SJSA1 (cell line): ENCODE measurements at places on chromosomes 6 and 20. TPM values are rescaled to one million over a fixed set of nuclear protein-coding genes. Genes with fewer than 3 reads are reported as not detected.

Gene SPATA25
- 0.89 TPM in 1 of 2 replicates, not detected in the other for total RNA-seq

GRCh38 chr6:114989279-114989964, 646.6 kb upstream of the HS3ST5 start:
- DNase-seq, result no peak

- DNase-seq, result no peak
Observed at GRCh38 chr6:16320533-16321340, 82.3 kb downstream of the GMPR start.

DNA sequence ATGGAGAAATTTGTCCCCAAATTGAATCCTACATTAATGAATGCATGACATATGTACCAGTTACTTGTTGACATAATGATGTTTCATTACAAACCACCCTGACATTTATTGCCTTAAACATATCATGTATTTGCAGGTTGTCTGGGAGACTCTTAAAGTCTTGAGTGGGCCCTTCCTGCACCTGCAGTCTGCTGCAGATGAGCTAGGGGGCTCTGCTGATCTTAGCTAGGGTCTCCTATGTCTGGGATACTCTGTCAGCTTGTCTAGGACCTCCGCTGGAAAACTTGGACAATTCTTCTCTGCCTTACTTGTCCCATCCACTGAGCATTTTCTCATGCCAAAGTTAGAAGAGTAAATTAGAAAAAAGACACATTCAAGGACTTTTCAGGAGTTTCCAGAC, 581.6 kb downstream of the HAO1 start:
- DNase-seq, result no peak

Gene ENPP5
- total RNA-seq, result 0.94 and 2.8 TPM in 2 replicates

DNA sequence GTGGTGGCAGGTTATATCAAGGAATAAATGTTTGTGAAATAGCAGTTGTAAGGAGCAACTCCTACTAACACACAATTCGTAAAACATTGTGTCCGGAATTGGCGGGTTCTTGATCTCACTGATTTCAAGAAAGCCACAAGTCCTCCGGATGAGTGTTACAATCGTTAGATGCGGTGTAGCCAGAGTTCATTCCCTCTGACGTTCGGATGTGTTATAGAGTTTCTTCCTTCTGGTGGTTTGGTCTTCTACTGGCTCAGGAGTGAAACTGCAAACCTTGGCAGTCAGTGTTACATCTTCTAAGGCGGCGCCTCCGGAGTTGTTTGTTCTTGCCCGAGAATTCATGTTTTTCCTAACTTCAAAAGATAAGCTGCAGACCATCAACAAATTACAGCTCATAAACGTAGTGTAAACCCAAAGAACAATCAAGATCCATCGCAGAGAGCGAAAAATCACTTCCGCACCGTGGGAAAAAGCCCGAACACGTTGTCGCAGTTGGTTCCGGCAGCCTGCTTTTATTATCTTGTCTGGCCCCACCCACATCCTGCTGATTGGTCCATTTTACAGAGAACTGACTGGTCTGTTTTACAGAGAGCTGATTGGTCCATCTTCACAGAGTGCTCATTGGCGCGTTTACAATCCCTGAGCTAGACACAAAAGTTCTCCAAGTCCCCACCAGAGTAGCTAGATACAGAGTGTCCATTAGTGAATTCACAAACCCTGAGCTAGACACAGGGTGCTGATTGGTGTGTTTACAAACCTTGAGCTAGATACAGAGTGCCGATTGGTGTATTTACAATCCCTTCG, 58.2 kb downstream of the TRIM27 start:
- DNase-seq, result peak; percentile 15

- no peak for DNase-seq
Observed at GRCh38 chr20:51195990-51196389, 173.1 kb upstream of the KCNG1 start.

DNA sequence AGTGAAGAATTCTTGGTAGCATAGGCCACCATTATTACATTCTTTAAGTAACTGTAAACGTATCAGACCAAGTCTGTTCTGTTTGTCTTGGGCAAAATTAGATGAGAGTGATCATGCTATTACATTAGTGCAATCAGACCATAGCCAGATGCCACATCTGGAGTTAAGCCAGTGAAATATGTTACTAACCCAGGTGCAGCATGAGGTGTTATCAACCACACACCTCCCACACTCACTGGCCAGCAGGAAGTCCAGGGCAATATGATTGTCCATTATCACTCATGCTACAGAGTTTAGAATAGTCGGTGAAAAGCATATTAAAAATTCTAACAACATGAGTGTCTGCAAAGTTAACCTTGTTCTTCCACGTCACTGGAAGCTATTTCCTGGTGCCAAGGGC, 174.7 kb upstream of the PROKR2 start:
- DNase-seq, result no peak

- DNase-seq, result no peak
Observed at GRCh38 chr6:152874846-152875568, 107.8 kb downstream of the FBXO5 start.

DNA sequence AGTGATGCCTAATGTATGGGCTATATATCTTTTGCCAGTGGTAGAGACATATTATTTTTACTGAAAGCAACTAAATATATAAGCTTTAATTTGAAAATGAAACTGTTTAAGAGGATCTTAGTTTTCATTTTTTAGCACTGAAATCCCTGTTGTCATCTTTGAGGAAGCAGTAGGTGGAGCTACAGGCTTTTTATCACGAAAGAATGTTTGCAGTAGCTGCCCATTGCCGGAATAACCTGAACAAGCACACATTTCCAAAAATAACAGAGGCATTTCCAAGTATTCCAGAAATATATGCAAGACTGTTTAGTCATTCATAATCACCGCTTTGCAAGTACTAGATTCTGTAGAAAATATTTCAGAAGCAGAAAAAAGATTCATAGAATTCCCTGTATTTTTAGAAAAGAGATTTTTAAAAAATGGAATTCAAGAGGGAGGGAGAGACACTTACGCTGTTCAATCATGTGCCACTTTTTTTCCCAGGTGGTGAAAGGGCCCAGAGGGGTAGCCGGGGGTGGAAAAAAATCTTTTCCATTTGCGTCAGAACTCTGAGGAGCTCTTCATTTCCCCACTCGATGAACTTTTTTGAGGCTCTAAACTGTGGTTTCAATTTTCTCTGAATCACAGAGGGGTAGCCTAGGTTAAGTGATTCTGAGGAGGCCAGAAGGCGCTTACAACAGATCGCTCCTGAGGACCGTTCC, 142.5 kb upstream of the FERMT1 start:
- peak; percentile 24 for DNase-seq

GRCh38 chr6:3797231-3798054, 45.9 kb upstream of the PXDC1 start:
- DNase-seq, result peak; percentile 93

DNA sequence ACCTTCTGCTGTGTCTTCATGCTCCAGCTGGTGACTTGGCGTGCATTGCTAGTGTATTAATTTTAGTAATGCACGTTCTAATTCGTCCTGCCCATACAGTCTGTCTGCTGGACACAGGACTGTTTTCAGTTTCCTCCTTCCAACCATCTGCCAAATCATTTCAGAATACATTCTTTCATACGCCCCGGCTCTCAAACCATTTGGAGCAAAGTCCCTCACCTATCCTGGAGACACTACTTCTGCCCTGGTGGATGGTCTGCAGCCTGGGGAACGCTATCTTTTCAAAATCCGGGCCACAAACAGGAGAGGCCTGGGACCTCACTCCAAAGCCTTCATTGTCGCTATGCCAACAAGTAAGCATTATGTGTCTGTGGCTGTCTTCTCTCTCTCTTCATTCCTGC, 60.5 kb downstream of the FNDC1 start:
- DNase-seq, result no peak

GRCh38 chr20:25220021-25220730, 24.7 kb downstream of the ENTPD6 start:
- DNase-seq, result peak; percentile 90

DNA sequence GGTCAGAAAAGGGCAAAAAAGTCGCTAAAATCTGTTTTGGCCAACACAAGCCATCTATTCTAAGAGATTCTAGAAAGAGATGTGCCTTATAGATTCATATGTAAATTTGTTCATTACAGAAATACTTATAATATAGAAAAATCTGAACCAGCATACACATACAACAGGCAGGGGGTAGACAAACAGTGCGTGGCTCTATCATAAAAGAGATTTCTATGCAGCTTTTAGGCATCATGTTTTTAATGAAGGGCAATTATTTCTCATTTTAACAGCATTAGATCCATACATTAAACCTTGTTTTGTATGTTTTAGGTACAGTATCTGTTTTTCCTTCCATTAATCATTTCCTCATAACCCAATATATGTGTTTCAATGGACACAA, 664 bp downstream of the BTN3A3 start:
- no peak for DNase-seq

DNA sequence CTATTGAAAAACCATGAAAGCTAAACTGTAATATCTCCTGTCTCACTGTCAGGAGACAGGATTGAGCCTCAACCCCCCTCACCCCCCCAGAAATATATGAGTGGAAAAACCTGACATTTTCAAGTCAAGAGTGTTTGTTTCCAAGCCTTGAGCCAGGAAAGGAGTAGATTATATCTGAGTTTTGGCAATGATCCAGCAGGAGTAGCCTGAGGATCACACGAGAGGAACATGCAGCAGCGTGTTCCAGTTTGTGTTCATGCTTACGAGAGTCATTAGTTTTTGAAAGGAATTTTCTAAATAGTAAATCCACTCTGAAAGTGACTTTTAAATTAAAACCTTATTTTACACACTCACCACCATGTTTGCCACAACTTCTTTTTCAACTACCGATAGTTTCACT, 15.8 kb downstream of the IL22RA2 start:
- DNase-seq, result no peak
